ENCODE measurements at places on chromosomes 13 and 19.

- peak; percentile 75 for DNase-seq
These were observed 4.1 kb downstream of the HMG20B start for GRCh38 chr19:3576696-3577443.

DNA sequence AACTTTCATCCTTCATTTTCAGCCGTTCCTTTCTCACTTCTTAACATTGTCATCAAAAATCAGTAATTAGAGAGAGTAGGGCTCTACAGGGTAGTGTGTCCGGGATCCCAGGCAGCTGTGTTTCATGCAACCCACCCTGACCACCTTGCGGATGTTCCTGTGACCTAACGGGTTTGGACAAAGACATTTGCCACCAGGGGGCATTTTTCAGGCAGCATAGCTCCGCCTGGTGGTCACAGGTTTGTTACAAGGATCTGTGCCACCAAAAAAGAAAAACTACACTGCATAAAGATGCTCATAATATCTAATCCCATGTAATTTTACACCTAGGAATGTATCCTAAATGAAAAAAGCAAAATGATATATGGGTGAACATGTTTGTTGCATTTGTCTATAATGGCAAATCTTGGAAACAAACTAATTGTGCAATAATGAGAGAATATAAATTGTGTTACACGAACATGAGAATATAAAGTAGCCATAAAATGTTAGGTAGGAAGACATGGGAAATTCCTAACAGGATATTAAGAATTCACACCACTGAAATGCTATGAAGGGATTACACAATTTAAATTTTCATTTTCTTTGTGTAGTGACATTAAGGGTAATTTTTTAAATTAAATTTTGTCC, 123.0 kb downstream of the SLC7A1 start:
- DNase-seq, result peak; percentile 74

DNA sequence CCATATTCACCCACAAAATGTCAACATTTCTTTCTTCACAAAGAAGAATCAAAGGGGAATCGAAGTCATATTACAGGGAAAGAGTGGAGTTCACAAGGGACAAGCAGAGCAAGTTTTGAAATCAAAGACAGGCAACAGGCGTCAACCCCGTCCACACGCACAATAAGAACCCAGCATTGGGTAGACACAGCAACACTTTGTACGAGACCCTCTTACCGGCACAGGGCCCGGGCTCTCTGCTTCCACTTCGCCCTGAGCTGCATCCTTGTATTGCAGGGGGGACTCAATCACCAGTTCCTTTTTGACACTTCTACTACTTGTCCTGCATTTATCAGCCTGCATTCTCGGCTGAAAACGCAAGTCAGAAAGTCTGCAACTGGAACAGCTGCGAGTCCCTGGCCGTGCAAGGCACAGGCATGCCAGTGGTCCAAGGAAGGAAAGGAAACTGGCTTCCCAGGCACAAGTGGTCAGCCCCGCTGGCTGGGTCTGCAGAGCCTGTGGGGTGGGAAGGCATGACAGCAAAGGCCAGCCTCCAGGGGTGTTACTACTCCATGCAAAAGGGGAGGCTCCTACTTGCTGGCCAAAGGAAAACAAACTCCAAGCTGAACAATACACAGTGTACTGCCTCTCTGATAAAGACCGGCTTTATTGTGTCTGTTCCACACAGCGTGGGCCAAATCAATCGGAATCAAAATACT, at the start of gene DOCK9:
TSS of gene DOCK9 (minus strand) at position 497 of the 698 bp plus-strand sequence. CDS start at position 342, 155 bp downstream.
- peak; percentile 80 for DNase-seq

GRCh38 chr13:94140511-94140910, 339.0 kb downstream of the DCT start:
- DNase-seq, result no peak

Data from AG20443 (cell line).